ENCODE measurements at places on chromosomes 4 and X. TPM values are rescaled to one million over a fixed set of nuclear protein-coding genes. Genes with fewer than 3 reads are reported as not detected.

GRCh38 chrX:16258882-16259281 lies 91.6 kb downstream of the MAGEB17 start:
- H3K4me1 ChIP-seq, result no peaks in the 10 kb centered on the region
- no peak overlapping the region for H3K27ac ChIP-seq
- no peaks in the 10 kb centered on the region for H3K36me3 ChIP-seq
- no peak overlapping the region for H3K4me3 ChIP-seq
- no peaks in the 10 kb centered on the region for H3K27me3 ChIP-seq

DNA sequence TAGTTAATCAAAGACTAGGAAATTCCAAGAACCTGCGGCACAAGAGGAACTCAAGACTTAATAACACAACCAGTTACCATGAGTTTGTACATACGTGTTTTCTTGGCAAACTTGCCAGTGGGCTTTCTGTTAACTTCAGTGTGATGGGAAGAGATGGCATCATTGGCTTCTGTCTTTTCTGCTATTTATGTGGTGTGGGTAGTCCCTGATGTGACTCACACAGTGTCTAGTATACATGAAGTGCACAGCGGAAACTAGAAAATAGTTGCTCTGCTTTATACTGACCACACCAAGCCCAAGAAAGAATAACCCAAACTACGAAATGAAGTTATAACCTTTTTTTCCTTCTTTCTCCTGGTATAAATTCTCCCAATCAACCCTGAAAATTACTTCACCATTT lies 24.5 kb downstream of the DAPP1 start:
- DNase-seq, result no peak
- no peaks in the 10 kb centered on the region for H3K4me1 ChIP-seq
- no peaks in the 10 kb centered on the region for H3K27me3 ChIP-seq
- H3K4me3 ChIP-seq, result no peak overlapping the region
- no peaks in the 10 kb centered on the region for H3K36me3 ChIP-seq

- H3K36me3 ChIP-seq, result no peaks in the 10 kb centered on the region
- DNase-seq, result no peak
- H3K4me1 ChIP-seq, result no peaks in the 10 kb centered on the region
- no peak overlapping the region for H3K4me3 ChIP-seq
Observed at GRCh38 chr4:79083406-79084010, 144.3 kb upstream of the PAQR3 start.

DNA sequence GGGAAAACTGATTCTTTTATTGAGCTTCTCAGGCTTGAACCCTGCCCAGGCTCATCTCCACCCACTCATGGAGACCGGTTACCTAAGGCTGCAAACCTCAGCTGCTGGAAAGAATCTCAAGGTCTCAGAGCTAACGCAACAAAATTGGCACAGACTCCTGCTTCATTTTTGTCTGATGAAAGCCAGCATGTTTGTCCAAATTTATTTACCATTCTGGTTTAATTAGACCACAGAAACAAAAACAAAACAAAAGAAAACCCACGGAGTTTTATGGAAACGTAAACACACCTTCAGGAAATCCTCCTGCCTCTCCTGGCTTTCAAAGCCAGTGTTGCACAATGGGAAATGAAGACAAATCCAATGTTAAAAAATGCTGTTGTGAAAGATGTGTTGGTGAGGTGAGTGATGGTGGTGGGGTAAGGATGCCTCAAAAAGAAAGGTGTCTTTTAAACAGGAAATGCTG lies 56.4 kb upstream of the PDLIM3 start:
- peaks cover 6% of the 10 kb centered on the region for H3K4me1 ChIP-seq
- no peak overlapping the region for H3K4me3 ChIP-seq
- no peak for DNase-seq

GRCh38 chr4:122577808-122578781 lies 42.8 kb downstream of the IL21 start:
- no peaks in the 10 kb centered on the region for H3K4me1 ChIP-seq
- no peak overlapping the region for H3K27ac ChIP-seq
- no peak overlapping the region for H3K4me3 ChIP-seq
- peak; percentile 26 for DNase-seq
- no peaks in the 10 kb centered on the region for H3K36me3 ChIP-seq
- H3K27me3 ChIP-seq, result no peaks in the 10 kb centered on the region

DNA sequence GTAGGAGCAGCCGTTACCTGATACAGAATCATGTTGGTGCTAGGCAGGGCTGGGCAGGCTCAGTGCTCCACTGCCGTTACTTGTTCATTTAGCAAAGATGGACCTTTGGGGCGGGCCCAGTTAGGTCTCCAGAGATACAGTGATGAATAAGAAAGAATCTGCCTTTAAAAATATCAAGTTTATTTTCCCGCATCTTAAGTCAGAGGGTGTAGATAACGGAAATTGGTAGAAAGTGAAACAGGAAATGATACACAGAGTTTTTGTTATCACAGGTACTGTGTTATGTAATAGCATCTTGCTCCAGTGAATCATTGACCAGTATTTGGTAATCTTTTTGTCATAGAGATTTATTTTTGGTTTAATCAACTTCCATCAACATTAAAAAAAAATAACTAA lies 5.5 kb downstream of the TMEM131L start:
- H3K27ac ChIP-seq, result no peak overlapping the region
- H3K4me3 ChIP-seq, result no peak overlapping the region
- peaks cover 18% of the 10 kb centered on the region for H3K36me3 ChIP-seq
- no peak for DNase-seq
- no peaks in the 10 kb centered on the region for H3K27me3 ChIP-seq
- H3K4me1 ChIP-seq, result peaks cover 3% of the 10 kb centered on the region

- peaks cover 3% of the 10 kb centered on the region for H3K27me3 ChIP-seq
- no peaks in the 10 kb centered on the region for H3K36me3 ChIP-seq
- DNase-seq, result peak; percentile 47
- H3K4me3 ChIP-seq, result no peak overlapping the region
Observed at GRCh38 chrX:150486011-150486410, 82.4 kb upstream of the MTM1 start.

GRCh38 chr4:99471349-99471748 lies 36.2 kb upstream of the ADH7 start:
- H3K27ac ChIP-seq, result no peak overlapping the region
- no peaks in the 10 kb centered on the region for H3K4me1 ChIP-seq
- no peaks in the 10 kb centered on the region for H3K27me3 ChIP-seq
- DNase-seq, result no peak
- H3K36me3 ChIP-seq, result no peaks in the 10 kb centered on the region

DNA sequence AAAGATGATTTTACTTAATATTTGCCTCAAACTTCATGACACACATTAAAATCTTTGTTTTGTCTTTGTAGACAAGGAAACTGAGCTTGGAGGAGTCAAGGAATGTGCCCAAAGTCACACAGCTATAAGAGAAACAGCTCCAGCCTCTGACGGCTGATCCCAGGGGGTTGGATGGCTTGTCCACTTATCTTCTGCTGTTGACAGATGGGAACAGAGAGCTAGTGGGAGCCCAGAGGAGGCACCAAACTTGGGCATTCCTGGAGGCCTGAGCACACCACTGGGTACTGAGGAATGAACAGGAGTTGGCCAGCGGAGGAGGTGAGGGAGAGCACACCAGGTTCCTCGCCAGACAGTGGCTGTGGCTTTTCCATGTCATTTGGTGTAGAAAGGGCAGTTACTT lies 56.4 kb upstream of the GPR78 start:
- H3K36me3 ChIP-seq, result no peaks in the 10 kb centered on the region
- H3K27ac ChIP-seq, result no peak overlapping the region
- no peak for DNase-seq
- H3K4me3 ChIP-seq, result no peak overlapping the region

DNA sequence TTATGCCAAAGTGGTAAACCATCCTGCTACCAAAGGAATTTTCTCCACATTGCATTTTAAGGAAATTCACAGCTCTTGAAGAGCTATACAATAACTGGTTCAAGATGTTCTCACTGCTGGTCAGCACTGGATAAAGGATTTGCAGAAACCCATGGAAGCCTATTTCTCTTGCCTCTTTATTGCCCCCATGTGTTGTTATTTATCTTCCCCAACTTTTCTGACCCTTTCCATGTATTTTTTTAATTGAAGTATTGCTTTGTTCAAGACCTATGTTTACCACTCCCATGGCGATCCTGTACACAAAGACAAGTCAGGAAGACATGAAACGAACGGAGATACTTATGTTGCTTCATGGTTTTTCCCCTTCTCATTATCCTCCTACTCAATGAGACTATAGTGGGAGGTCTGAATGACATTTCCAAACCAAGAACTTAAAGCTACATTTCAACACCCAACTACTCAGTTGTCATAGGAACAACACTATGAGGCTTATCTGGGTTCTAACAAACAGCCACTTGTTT lies 566.4 kb upstream of the DIPK2B start:
- H3K27ac ChIP-seq, result no peak overlapping the region
- H3K4me1 ChIP-seq, result peaks cover 1% of the 10 kb centered on the region
- no peaks in the 10 kb centered on the region for H3K36me3 ChIP-seq
- H3K4me3 ChIP-seq, result no peak overlapping the region
- no peaks in the 10 kb centered on the region for H3K27me3 ChIP-seq
- DNase-seq, result peak; percentile 57

- H3K27ac ChIP-seq, result no peak overlapping the region
- no peaks in the 10 kb centered on the region for H3K27me3 ChIP-seq
- H3K4me3 ChIP-seq, result no peak overlapping the region
- DNase-seq, result no peak
Observed at GRCh38 chr4:116636917-116637316, 448.5 kb downstream of the TRAM1L1 start.

DNA sequence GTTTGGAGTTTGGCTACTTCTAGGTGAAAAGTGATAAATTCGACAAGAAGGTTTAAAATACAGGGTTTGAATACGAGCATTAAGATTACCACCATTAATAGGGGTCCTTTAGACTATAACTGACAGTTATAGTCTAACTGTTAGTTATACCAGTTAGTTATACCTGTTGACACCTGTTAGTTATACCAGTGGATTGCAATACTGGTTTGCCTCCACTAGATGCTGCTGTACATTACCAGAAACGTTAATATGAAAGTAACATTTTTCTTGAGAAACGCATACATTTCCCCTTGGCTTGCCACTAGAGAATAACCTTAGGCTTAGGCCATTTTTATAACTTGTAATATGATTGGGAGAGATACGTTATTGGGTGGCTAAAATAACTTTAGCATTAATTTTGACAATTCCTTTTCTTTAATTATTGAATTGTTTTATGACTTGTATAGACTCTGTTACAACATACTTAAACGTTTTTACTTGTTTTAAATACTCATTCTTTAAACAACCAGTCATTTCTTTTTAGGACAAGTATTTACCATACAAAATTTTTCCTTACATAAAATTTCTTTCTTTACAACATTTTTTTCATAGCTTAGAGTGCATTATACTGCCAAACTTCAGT lies 911.2 kb downstream of the FSTL5 start:
- H3K36me3 ChIP-seq, result no peaks in the 10 kb centered on the region
- no peak overlapping the region for H3K4me3 ChIP-seq
- H3K27me3 ChIP-seq, result no peaks in the 10 kb centered on the region
- DNase-seq, result no peak
- no peak overlapping the region for H3K27ac ChIP-seq

GRCh38 chrX:23799469-23800065 lies 16.6 kb downstream of the SAT1 start:
- no peaks in the 10 kb centered on the region for H3K36me3 ChIP-seq
- H3K27me3 ChIP-seq, result peaks cover 4% of the 10 kb centered on the region
- H3K4me3 ChIP-seq, result no peak overlapping the region
- peaks cover 3% of the 10 kb centered on the region for H3K4me1 ChIP-seq

DNA sequence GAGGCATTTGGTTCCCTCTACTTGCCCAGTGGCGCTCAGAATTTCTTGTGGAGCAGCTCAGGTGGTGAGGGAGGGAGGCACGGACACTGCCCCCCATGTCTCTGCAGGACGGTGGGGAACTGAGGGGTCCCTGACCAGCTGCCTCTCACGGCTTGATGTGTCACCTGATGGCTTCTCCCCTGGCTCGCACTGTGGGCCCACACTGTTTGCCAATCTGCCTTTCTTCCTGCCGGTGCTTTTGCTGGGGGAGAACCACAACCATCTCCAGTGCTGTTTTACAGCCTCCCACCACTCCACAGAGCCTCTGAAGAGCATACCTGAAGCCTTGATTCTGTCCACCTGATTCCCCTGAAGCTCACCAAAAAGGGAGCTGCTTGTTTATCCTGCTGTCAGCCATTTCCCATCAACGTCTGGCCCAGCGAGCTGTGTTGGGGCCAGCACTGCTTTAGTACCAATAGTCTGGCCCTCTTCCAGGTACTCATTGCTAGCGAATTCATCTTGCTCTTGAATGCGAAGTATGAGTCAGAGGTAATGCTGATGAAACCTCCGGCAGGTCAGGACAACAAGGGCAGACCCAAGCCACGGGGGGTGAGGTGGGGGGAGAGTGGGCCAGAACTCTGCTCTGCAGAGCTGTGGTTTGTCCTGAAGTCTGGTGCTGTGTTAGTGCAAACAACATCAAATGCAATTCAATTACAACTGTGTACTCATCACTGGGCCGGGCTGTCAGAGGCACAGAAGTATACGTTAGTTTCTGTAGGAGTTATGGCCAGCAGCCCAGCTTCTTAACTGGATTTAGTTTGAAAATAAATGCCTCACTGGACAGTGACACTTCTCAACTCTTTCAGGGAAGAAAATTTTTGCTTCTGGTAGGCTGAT lies 208.3 kb upstream of the JADE1 start:
- H3K36me3 ChIP-seq, result no peaks in the 10 kb centered on the region
- DNase-seq, result peak; percentile 35
- H3K4me3 ChIP-seq, result no peak overlapping the region
- H3K27ac ChIP-seq, result peak overlapping the region; percentile 68
- no peaks in the 10 kb centered on the region for H3K27me3 ChIP-seq
- peaks cover 5% of the 10 kb centered on the region for H3K4me1 ChIP-seq

DNA sequence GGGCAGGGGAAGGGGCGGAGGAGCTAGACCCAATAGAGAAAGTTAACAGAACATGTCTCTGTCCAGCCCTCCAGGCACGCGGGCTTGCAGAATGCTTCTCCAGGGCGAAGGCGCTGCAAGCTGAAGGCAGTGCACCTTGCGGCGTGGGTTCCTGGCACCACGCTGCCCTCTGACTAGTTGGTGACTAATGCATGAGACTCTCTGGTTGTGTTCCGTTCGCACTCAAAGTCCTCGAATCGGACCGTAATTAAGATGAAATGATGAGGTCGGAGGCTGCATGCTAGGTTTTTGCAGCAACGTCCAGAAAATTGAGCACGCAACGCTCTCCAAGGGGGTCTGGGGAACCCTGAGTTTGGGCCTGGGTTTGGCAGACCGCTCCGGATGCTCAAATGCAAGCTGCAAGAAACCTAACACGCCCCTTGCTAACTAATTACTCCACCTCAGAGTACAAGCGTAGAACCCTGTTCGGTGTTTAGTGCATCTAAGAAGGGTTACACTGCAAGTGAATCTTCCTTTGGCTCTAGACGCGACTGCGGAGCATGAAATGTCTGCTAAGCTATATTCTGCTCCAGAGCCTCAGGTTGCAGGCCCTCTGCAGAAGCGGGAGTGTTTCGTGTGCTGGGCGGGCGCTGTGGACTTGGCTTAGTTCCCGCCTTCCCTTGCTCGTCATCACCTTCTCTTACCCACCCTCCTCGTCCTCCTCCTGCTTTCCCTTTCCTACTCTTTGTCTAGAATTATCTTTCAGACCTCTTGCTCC lies 57.1 kb upstream of the NKAP start:
- no peak overlapping the region for H3K4me3 ChIP-seq
- H3K36me3 ChIP-seq, result no peaks in the 10 kb centered on the region
- H3K27ac ChIP-seq, result no peak overlapping the region
- H3K27me3 ChIP-seq, result peaks cover 68% of the 10 kb centered on the region
- H3K4me1 ChIP-seq, result no peaks in the 10 kb centered on the region
- DNase-seq, result no peak

GRCh38 chr4:42519803-42520417 lies 122.6 kb downstream of the SHISA3 start:
- no peak overlapping the region for H3K4me3 ChIP-seq
- peaks cover 5% of the 10 kb centered on the region for H3K36me3 ChIP-seq
- peaks cover 12% of the 10 kb centered on the region for H3K4me1 ChIP-seq
- no peak overlapping the region for H3K27ac ChIP-seq

TSPAN7 gene
- total RNA-seq, result 52.4 TPM

PAGE2 gene
- not detected for total RNA-seq

F8 gene
- 38.1 TPM for total RNA-seq

CXorf49 gene
- not detected for total RNA-seq

BANK1 gene
- 10.4 TPM for total RNA-seq

TRMT44 gene
- total RNA-seq, result 22.6 TPM
